ENCODE measurements at places on chromosomes 16 and 17.
A peak's percentile ranks its signal among the peaks of the same experiment; 100 is the strongest.

DNA sequence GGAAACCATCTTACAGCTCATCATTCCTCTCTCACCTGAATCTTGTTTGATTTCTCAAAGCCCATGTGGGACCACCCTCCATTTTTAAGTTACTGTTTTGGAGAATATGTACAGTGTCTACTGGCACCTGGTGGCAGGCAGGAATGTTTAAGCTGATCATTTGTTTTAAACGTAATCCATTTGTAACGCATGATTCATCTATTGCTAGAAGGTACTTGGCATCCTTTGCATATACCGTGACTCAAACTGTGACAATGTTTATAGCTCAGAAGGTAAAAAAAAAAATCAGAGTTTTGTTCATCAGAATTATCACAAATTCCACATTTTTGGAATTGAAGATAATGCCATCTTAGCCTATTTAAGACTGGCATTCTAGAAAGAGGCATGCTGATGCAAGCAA, 1007.5 kb upstream of the EEF2KMT start:
- DNase-seq: no peak

DNA sequence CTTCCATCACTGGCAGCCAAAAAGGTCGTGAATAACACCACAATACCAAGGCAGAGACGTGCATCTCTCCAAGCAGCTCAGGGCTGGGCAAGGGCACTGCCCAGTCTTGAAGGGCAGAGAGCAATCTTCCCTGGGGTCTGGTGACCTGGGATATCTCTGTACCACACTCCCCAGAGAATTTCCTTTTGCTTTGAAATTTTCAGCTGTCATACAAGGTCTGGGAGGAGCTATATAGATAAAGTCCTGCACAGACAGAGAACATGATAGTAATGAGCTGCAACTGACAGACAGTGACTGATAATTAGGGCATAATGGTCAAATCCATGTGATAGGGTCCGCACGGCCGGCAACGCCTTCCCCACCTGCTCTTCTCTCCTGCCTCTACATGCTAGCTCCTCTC, 68.2 kb downstream of the DYNLRB2 start:
- DNase-seq: no peak

GRCh38 chr17:45168991-45169752, 7.5 kb downstream of the HEXIM2 start:
- no peak for DNase-seq

GRCh38 chr17:10117581-10118001, 80.8 kb downstream of the GAS7 start:
- DNase-seq: peak; percentile 38

GRCh38 chr16:61926766-61927165, 109.5 kb downstream of the CDH8 start:
- DNase-seq: no peak

- no peak for DNase-seq
These were observed 601.7 kb downstream of the MAF start for GRCh38 chr16:78998879-78999278.

DNA sequence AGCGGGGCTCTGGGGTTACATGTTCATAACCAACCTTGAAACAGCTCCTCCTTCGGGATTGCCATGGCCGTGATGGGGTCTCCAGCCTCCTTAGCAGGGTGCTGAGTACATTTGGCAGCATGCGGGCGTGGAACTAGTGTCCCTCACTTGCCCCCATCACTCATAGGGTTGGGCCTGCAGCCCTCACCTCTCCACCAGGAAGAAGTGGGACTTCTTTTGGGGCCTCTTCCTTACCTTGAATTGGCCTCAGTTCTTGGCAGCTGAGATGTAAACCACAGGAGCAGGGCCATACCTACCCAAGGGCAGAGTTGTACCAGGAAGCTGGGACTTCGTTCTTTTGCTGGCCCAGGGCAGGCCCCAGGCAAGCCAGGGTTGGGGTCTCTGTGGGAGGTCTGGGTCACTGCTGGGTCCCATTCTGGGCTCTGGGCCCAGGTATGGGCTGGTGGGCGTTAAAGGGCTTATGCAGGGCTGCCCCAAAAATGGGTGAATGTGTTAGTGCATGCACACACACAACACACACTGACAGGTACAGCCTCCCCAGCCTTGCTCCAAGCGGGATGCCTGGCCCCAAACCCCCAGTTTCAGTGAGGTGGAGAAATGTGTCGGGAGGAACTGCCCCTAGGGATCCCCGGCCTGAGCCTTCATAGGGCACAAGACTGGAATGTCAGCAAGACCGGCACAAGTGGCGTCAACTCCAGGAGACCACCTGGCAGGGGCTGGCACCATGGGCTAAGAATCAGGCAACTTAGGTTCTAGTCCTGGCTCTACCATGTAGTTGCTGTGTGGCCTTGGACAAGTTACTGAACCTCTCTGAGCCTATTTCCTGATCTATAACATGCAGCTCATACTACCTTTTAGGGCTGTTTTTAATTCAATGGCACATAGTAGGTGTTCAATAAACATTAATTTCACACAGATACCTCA, 3.9 kb upstream of the KRT15 start:
- no peak for DNase-seq

- no peak for DNase-seq
These were observed 121.2 kb downstream of the SNX29 start for GRCh38 chr16:12097523-12098428.

GRCh38 chr16:81632392-81633146, 146.5 kb upstream of the PLCG2 start:
- peak; percentile 81 for DNase-seq

DNA sequence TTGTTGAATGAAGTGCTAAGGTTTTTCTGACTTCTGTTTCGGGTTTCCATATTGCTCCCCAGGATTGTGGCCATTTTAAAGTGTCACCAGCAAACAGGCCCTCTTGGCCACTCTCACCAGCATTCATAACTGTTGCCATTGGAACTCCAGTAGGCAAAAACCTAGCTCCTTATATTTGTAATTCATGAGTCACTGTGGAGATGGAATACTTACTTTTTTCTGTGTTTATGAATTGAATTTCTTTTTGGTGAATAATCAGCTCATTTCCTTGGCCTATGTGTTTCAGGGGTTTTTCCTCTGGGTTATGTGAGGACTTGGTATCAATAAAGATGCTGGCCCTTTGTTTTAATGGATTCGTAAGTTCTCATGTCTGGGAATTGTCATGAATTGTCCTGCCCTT, 255.1 kb downstream of the SNX29 start:
- no peak for DNase-seq

- DNase-seq: no peak
These were observed 8.9 kb upstream of the NAGPA start for GRCh38 chr16:5042574-5043171.

DNA sequence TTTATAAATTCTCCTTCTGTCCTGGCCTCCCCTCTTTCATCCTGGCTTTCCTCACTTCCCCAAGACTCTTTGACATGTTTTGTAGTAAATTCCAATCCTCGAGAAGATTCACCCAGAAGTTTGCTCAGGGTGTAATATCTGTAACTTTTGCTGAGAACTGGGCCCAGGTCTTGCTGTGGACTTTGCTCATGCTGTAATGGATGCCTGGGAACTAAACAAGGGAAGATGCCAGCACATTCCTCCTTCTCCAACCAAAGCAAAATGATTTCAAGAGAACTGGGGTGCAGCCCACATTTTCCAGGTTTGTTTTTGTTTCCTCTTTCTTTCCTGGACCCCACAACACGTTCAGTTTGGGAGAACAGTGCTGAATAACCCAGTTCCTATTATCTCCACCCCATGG, 6.6 kb upstream of the SALL1 start:
- no peak for DNase-seq

GRCh38 chr17:15453246-15453645, 14.2 kb downstream of the CDRT4 start:
- DNase-seq: no peak

DNA sequence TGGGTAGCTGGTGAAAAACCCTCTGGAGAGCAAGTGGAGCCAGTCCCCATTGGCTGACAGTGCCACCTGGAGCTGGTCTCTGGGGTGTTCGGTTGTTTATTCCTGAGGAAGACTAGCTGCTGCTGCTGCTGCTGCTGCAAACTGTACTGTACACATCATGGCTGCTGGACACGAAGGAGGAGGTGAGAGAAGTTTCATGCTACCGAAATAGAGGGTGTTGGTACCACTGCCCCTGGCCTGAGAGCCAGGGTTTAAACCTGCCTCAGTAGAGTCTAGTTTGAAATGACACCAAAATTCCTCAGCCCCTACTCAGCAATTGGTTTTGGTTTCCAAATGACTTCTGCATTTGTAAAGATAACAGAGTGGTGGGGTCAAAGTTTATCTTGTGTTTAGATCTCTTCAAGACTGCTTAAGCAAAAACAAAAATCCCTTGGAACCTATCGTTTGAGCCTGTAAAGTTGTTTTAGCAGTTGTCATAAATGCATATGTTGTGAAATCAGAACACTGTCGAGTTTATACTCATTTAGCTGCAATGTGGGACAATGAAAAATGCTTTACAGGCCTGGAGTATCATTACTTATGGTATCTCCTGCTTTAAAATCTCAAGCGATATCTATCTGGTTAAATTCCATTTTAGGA, 40.8 kb downstream of the CYB5B start:
- DNase-seq: peak; percentile 30

DNA sequence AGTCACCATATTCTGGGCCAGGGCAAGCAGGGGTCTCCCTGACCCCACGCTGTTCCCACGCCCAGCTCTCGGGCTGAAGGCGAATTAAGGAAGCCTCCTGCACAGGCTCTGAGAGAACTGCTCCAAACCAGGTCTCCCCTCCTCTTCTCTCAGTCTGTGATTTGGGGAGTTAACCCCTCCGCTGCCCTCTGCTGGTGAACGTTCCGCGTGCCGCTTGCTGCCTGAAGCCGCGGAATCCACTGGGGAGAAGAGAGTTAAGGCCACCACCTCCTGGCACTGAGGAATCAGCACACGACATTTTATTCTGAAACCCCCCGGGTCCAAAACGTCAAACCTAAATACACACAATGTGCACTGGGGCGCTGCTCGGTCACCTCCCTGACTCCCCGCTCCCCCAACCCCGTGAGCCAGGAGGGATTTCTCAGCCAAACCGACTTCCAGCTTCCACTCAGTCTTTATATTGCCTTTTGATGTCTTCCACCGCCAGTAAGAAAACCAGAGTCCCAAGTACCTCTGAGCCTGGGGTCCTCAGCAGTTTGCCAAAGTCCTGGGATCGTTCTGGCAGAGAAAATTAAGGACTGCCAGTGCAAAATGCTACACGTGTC, 54.4 kb upstream of the RCVRN start:
- DNase-seq: no peak

- DNase-seq: no peak
These were observed 313.7 kb downstream of the SEC14L1 start for GRCh38 chr17:77454242-77455095.

DNA sequence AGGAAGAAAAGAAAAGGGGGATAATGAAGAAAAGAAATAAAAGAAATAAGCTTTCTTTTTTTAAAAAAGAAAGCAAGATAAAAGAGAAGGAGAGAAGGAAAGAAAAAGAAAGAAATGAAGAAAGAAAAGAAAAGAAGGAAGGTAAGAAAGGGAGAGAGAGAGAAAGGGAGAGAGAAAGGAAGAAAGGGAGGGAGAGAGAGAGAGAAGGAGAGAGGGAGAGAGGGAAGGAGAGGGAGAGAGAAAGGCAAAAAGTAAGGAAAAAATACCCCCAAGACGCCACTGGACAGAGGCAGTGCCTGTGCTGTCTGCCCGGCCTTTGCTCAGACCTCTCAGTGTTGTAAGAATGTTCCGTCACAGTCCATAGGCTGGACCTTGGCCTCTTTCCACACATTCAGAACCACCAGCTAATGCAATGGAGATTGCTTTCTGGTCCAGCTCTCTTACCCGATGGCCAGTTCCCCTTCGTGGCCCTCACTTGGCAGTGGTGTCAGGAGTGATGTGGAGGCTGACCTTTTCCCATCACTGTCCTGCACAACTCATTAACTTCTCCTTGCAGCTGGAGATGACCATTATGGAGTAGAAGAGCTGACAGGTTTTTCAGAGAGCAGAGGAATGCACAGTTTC, 14.3 kb upstream of the HNF1B start:
- DNase-seq: no peak

DNA sequence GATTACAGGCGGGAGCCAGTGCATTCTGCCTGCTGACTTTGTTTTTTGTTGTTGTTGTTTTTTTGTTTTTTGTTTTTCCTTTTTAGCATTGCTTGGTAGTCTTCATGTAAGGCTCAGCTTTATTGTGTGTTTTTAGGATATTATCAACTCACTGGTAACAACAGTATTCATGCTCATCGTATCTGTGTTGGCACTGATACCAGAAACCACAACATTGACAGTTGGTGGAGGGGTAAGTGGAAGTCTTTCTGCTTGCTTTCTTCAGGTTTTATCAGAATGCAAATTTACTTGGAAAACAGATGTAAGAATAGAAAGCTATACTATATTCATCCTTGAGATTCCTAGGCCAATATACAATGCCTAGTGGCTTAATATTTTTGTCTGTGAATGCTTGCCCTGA, 3.3 kb upstream of the CMTM1 start:
- DNase-seq: no peak

GRCh38 chr16:66474750-66475199, 47.7 kb downstream of the BEAN1 start:
- DNase-seq: peak; percentile 70

Data from CD8-positive, alpha-beta T cell (primary cell).